ENCODE measurements at places on chromosomes 2 and 18.

DNA sequence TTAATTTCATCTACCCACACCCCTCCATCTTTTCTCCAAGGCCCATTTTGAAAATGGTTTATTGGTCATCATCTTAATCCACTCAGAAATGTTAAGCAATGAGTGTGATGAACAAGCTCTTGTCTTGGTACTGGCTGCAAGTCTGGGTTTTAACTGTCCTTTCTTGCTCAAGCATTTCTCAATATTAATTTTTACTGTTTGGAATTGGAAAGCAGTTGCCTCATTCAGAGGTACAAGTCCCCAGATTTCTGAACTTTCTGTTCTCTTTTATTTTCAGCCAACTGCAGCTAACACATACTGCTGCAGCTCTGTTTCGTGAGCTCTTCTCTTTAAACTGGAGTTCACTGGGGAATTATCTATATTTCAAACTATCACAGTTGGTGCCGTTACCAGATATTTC is 99.4 kb upstream of the TEX51 start:
- no peak for DNase-seq

- no peak for DNase-seq
Measured at GRCh38 chr2:200028998-200029397, 73.6 kb downstream of the MAIP1 start.

- no peak for DNase-seq
Measured at GRCh38 chr2:33502025-33502424, 25.6 kb downstream of the RASGRP3 start.

DNA sequence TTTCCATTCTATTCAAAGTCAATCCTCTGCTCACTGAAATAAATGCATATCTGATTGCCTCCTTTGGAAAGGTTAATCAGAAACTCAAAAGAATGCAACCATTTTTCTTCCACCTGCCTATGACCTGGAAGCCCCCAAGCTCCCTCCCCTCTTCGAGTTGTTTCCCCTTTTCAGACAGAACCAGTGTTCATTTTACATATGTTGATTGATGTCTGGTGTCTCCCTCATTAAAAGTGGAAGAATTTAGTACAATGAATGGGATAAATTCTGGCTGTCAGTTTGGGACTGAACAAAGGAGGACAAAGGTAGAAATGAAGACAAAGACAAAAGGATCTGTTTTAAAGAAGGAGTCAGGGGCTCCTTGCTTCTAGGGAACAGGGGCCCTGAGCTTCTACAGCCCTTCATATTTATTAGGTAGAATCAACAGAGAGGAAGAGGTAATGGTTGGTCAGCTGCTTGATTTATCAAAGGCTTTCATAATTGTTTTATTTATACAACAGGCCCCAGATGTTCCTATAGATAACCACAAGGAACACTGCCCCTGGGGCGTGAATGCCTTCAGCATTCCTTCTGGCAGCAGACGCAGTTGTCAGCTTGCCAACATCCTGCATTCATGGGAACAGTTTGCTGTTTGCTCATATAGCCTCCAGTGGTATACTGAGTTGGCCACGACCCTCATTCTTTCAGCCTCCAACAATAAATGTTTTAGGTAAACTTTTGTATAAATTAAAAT is 949.8 kb upstream of the LRATD1 start:
- DNase-seq: no peak

DNA sequence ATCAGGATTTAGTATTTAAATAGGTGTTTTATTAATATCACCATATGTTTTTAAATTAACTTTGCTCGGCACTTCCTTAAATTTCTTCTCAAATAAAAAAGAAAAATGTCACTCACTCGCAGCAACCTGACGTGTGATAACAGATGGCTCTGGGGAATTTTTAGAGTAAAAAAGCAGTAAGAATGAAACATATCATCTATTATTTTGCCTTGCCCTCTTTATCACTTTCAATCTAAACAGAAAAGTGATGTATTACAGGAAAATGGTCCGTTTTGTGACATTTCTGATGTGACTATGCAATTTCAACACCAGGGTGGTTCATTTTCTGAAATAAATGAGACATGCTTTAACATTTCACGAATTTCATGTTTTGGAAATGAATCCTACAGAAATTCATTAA is 1368.0 kb upstream of the LRRTM1 start:
- DNase-seq: no peak

DNA sequence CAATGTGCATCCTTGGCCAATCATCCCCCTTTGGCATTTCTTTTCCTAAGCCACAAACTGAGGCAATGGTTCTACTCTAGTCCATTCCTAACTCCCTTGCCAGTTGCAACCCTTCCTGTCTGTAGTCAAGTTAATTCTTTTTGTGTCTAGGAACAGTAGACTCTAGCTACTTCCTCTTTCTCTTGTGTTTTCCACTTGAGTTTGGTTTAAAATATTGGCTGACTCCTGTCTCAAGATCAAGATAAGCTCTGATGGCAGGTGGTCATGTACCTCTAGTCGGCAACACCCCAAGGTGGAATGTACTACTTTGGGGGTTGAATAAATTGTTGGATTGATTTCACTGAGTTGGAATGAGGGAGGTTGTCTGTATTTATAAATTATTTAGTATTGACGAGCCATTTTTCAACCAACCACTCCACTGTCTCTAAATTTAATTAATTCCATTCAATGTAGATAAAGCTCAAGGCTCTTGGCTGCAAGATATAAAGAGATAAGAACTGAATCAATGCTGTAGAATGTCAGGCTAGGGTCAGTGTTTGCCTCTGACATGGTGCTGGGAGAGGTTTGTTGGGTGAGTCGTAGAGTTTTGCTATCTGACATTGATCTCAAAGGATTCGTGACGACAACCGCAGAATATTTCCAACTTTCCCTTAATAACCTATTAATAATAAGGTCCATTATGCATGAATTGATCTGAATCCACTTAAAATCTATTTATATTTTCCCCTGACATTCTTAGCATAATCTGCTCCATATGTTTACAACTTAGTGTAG is 188.7 kb upstream of the APCDD1 start:
- DNase-seq: no peak

DNA sequence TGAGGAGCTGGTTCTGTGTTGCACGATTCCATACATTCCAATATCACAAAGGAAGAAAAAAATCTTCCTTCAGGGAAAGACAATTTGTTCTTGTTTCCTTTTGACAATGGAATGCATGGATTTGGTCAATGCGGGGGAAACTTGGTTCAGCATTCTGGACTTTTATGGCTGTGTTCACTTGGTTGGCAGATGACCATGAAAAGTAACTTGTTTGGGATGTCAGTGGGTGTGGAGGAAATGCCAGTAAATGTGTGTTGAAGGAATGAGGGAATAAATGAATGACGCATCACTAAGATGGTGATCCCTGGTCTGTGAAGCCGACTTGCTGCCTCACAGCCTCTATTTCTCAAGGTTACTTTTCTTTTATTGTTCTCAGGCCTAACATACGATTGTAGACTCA is 53.7 kb downstream of the THUMPD2 start:
- DNase-seq: no peak

DNA sequence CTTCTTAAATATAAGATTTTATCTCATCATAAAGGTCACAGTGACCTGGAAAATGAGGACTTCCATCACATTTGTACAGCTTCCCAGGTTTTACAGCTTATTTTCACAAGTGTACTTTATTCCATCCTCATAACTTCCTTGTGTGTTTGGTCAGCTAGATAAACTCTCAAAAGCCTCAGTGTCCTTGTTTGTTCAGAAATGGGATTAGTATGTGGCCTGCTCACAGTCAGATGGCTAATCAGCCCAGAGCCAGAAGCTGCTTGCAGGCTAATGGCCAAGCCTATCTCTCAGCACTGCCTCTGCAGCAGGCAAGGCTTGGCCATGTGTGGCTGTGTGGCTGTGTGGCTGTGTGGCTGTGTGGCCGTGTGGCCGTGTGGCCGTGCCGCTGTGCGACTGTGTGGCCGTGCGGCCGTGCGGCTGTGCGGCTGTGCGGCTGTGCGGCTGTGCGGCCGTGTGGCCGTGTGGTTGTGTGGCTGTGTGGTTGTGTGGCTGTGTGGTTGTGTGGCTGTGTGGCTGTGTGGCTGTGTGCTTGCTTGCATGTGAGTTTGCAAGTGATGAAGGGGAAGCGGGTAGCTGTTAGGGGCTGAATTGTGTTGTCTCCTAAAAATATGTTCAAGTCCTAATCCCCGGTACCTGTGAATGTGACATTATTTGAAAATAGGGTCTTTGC is 233.0 kb upstream of the TNP1 start:
- DNase-seq: no peak

GRCh38 chr2:241381872-241382271 is 25.8 kb downstream of the FARP2 start:
- no peak for DNase-seq

DNA sequence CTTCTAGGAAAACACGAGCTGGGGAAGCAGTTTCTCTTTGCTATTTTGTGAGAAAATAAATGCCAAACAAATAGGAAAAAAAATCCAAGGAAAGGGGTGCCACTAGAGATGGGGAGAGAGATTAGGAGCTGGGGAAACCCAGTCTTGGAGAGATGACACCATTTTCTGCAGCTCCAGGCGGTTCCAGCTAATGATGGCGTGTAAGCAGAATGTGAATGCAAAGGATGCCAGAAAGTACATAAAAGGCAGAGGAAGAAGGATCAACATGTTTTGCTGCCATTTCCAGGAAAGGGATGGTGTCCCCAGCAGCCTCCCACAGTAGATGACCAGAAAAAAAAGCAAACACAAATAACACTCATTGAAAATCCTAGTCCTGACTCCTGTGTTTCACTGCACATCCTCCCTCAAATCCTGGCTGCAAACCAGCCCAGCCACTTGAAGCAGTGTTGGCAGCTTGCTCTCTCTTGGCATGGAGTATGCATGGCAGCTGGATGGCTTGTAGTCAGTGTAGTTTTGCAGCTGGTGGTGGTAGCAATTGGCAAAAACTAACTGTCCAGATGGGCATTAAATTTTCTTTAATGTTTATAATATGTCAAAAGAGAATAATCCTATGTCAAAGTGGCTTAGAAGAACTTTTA is 93.6 kb downstream of the FTCDNL1 start:
- DNase-seq: peak; percentile 85

DNA sequence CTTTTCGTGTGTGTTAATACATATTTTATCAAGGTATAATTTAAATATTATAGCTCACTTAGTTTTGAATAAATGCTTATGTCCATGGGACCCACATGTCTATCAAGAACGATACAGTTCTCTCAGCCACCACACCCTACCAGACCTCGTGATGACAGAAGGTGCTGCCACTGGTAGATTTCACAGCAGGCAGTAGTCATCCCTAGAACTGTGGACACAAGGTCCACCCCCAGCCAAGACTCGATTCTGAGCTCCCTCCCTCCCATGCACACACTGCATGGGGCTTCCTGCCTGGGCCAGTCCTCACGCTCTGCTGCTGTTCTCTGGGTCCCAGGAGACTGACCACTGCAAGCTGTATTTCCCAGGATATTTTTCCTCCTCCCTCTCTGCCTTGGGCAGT is 26.5 kb upstream of the CREB1 start:
- DNase-seq: no peak

- DNase-seq: no peak
Measured at GRCh38 chr2:54615832-54616534, 107.5 kb upstream of the EML6 start.

Measured in posterior cingulate gyrus (tissue), 11 donors.